ENCODE measurements at places on chromosomes 11 and 22.

GRCh38 chr11:72036687-72037086 lies 38.0 kb downstream of the IL18BP start:
- DNase-seq: no peak

DNA sequence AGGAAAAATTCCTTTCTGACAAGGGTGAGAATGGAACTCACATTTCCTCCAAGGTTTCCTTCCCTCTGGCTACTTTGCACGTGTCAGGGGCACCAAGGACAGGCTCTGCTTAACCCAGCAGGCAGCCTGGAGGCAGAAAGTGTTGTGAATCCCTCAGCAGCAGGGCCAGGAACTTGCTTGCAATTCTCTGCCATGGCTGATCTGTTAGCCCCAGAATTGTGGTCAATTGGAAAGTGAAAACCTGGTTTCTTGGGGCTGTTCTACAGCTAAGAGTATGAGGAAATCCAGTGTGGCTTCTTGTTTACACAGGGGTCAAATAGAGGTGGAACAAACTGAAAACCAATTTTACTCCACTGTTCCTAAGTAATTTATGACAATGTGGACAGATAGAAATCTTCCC lies 38.3 kb upstream of the CEP295 start:
- no peak for DNase-seq

- DNase-seq: no peak
These were observed 38.6 kb upstream of the MMP13 start for GRCh38 chr11:102994105-102994504.

- no peak for DNase-seq
These were observed 91.2 kb downstream of the GRIA4 start for GRCh38 chr11:105701098-105701497.

DNA sequence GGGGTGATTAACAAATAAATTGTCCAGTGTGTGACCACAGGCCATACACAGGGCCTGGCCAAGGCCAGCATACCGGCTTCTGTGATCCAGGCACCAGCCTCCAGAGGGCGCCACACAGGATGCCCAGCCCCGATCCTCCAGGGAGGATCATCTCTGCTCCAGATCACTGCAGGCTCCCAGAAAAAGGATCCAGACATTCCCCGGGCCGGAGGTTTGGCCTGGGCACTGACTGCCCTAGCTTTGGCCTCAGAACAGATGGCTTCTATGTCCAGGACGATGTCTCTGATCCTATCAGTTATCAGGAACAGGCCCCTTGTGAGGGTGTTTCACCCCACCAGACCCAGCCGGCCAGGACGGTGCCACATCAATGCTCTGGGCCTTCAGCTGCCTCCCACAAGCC lies 74.5 kb upstream of the LMO1 start:
- peak; percentile 68 for DNase-seq

DNA sequence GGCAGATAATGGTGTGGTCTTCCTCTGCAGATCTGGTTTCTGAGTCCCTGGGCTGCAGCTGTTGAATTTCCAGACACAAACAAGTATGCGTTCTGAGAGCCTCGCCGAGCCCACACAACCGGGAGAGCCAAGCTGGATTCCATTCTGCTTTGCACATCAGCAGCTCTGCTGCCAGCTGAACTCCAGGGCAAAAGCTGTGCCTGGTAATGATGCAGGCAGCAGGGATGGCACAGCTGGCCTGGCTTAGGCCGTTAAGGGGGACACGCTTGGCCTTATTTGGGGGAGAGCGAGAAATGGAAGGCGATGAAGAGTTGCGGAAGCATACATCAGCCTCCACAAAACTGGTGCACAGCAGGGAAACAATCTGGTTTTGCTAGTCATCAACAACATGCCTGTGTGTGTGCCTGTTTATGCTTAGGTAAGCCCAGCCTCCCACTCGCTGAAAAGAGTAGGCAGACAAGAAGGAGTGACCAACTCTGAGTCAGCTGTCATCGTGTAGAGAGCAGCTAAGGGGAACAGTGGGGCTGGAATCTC lies 25.1 kb downstream of the ADAMTS8 start:
- DNase-seq: no peak

DNA sequence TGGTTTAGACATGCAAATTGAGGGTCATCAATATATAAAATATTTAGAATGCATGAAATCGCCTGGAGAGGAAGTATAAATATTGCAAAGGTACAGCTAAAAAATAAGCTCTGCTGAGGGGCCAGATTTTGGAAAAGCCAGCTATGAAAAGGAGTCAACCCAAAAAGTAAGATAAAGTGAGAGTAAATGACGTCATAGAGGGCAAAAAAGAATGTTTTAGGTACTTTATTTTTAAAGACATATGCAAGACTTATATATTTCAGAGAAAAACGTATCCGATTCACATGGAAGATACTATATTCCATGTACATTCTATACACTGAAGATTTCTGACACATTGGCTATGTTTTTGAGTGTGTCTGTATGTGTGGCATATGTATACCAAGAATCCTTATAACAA lies 13.6 kb downstream of the GRM5 start:
- DNase-seq: no peak

- DNase-seq: no peak
These were observed 42.5 kb downstream of the SBF1 start for GRCh38 chr22:50432131-50432876.

GRCh38 chr11:93340223-93340622 lies 9.7 kb downstream of the DEUP1 start:
- DNase-seq: no peak

DNA sequence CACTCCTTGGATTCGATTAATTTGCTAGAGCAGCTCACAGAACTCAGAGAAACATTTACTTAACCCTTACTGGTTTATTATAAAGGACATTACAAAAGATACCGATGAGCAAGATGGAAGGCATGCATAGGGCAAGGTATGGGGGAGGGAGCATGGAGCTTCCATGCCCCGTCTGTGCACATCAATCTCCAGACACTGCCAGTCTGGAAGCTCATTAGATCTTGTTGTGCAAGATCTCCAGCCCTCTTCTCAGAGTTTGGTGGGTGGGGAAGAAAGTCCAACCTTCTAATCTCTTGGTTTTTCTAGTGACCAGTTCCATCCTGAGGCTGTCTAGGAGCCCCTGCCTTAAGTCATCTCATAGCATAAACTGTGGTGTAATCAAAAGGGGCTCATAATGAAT lies 190.7 kb downstream of the UVRAG start:
- DNase-seq: no peak

- no peak for DNase-seq
These were observed 133.1 kb upstream of the HSD17B12 start for GRCh38 chr11:43547430-43547831.

DNA sequence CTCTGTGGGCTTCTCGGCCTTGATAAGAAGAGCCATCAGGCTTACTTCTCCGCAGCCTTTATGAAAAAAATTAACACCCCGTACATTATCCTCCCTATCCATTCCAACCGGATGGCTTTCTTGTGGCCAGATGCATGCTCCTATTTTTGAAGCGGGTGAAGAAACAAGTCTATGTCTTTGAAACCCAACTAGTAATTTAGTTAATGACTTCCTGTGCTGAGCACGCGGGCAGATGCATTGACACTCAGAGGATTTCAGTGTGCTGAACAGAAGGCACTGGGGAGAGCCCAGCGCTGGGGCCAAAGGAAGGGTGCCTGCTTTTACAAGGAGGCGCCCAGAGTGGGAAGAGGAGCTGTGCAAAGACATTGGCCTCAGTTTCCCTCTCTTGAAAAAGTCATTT lies 53.3 kb downstream of the ARHGAP8 start:
- DNase-seq: no peak

All from Peyer's patch (tissue), 4 donors.